ENCODE measurements at places on chromosomes 4 and X.

GRCh38 chr4:1980561-1981041 is 28.2 kb downstream of the NELFA start:
- DNase-seq: no peak

DNA sequence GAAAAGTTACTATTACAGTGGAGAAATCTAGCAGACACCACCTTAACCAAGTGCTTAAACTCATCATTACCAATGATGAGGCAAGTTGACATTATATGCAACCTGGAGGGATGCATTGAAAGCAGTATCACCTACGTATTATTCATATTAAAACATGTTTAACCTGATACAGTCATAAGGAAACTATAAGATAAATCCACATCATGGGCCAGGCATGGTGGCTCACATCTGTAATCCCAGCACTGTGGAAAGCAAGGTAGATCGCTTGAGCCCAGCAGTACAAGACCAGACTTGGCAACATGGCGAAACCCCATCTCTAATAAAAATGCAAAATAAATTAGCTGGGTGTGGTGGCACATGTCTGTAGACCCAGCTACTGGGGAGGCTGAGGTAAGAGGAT is 22.3 kb upstream of the INTU start:
- DNase-seq: no peak

GRCh38 chr4:121370729-121371325 is 10.0 kb downstream of the QRFPR start:
- DNase-seq: peak; percentile 16

DNA sequence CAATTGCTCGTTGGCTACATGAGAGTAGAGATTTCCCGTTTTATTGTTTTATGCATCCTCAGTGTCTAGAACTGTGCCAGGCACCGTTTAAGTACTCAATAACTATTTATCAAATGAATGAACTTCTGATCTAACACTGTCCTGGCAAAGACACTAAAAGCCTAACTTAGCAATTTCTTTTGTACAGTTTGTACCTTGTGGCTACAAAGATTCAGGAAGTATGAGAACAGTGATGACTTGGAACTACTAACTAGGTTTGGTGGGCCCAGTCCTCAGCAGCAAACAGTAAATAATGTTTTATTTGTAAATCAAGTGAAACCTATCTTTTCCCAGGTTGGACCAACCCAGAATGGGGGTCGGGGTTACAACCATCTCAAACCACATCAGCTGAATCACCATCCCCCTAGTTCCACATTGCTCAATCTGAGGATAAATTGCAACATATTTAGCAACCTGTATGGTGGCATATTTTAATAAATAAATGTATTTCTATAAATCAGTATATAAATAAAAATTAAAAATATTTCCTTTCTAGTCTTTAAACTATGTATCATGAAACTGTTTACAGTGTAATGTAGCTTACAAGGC is 12.3 kb upstream of the SCRG1 start:
- DNase-seq: no peak

- DNase-seq: peak; percentile 90
These were observed 1.6 kb downstream of the MSL3 start for GRCh38 chrX:11759461-11760311.

DNA sequence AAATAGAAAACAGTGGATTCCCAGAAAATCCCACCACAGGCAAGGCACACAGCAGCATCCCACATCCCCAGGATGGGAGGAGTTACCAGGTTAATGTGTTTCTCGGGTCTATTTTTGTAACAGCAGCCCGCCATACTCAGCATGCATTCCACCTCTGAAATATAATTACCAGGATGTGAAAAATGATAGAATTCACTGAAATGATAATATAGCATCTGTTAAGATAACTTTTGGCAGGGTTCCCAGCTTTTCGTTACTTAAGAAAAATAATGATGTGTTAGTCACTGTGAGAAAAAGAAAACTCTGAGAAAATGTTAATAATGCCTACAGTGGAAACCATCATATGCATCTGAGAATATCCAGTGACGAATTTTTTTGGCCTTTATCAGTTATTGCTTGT is 87.1 kb downstream of the VCX2 start:
- no peak for DNase-seq

DNA sequence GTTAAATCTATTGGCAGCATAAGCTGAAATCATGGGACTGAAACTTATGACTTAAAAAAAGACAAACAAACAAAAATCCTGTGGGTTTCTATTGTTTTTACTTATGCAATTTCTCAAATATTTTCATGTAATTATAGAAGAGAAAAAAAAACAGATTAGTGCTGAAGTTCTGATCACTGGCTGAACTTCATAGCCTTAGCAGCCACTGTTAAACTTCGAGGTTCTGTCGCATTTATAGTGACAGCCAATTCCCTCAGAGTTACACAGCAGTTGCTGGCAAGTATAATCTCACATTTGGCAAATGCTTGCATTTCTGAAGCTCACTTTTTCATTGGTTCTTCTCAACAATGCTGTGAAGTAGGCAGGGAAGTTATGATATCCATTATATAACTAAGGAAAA is 748.9 kb upstream of the MAGEB2 start:
- no peak for DNase-seq

DNA sequence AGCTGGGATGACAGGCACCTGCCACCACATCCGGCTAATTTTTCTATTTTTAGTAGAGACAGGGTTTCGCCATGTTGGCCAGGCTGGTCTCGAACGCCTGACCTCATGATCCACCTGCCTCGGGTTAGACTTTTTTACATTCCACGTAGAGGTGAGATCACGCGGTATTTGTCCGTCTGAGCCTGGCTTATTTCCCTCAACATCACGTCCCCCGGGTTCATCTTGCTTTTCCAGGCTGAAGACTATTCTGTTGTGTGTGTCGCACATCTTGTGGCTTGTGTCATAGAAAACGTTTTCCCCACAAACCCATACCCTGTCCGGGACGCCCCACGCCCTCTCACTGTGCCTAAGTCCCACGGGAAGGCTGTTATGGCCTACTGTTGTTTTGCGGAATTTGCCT is 185.3 kb downstream of the CRLF2 start:
- DNase-seq: no peak

GRCh38 chrX:9609987-9610386 is 145.1 kb downstream of the TBL1X start:
- DNase-seq: no peak

DNA sequence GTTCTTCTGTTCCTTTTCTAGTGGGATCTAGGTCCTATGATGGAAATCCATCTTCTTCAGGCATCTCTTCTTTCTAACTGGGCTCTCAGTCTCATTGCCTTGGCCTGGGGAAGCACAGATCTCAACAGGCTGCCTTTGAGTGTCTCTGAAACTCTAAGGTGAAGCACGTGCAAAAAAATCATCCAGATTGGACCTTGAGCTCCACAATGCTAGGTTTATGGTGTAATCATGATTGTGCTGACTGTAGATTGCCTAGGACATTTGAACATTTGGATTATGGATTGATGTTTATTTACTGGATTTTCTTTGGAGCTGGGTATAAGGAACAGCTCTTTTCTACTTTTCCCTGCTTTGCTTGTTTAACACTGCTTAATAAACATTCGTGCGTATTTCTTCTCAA is 191.5 kb upstream of the NR3C2 start:
- DNase-seq: no peak

DNA sequence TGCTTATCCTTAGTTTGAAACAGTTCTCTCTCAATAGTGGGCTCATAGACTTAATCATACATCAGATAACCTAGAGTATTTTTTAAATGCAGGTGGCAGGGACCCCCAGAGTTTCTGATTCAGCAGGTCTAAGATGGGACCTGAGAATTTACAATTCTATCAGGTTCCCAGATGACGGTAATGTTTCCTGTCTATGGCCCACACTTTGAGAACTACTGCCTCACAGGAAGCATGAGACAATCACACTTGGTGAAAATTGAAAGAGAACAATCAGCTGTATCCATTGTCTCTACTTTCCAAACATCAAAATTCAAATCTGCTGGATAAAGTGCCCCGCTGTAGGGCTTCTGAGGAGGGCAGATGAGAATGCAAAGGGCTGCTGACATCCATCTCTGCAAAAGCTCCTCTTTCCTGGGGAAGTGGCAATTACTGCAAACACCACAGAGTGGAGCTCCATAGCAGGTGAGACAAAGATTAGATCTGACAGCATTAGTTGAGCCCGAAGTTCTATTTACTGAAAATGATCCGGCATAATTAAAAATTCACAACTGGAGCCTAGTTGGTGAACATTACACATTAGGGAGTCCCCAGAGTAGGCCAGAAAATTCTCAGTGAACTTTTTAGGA is 187.8 kb upstream of the MBNL3 start:
- DNase-seq: peak; percentile 31

DNA sequence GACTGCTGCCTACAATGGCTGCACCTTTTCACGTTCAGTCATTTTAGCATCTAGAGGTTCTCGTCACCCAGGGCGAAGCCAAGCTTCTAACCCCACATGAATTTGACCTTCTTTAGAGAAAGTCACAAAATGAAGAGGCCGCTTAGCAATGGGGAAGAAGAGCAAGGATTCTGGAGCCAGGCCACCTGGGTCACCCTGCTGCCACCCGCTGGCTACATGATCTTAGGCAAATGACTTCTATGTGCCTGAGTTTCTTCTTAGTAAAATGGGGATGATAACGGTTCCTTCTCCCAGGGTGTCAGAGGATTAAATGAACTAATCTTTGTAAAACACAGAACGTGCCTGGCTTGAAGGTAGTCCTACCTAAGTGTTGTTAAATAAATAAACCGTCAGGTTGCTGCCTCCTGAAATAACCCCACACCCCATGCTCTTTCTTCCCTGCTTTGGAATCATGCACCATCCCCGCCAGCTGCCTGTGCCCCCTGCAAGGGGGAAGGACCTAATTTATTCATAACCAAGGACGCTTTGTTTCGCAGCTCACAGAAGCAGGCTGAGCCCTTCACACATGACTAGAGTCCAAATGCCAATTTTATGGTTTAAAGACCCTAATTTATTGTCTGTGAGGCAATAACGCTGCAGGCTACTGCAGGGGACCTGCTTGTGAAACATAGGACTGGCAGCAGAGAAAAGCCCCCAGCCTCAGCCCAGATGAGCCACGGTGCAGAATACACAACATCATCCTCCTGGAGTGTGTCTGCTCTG is 28.6 kb upstream of the NSG1 start:
- DNase-seq: peak; percentile 24

GRCh38 chrX:57156397-57157049 is 19.3 kb upstream of the SPIN2A start:
- DNase-seq: peak; percentile 65

- no peak for DNase-seq
These were observed 152.0 kb upstream of the FTHL17 start for GRCh38 chrX:31223817-31224216.

DNA sequence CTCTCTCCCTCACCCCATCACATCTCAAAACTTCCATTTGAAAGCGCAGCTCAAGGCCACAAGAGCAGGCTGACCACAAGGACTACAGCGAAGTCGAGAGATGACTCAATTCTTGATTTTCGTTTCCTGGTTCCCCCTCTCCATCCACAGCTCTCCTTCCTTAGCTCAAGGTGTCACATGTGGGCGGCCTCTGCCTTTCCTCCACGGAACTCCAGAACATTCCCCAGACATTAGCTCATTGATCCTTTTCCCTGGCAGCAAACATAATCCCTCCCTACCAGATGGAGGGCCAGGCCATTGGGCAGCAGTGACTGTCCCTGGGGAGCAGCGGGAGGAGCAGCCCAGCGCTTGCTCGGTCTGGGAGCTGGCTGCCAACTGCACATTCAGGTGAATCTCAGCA is 56.3 kb downstream of the CCDC149 start:
- peak; percentile 23 for DNase-seq

- DNase-seq: no peak
These were observed 99.6 kb upstream of the SHOX start for GRCh38 chrX:530726-531610.

DNA sequence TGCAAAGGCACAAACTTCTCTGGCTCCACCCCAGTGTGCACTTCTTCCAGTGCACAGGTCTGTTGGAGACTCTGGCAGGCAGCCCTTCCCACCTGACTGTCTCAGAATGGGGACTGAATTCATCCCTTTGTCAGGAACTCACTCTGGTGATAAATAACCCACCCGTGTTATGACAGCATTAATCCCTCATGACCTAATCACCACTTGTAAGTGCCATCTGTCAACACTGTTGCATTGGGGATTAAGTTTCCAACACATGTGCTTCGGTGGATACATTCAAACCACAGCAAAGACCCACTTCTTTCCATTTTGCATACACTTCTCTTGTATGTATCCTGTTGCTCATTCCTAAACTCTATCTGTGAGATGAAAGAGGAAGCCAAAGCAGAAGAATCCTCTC is 1002.9 kb upstream of the IGFBP7 start:
- no peak for DNase-seq

DNA sequence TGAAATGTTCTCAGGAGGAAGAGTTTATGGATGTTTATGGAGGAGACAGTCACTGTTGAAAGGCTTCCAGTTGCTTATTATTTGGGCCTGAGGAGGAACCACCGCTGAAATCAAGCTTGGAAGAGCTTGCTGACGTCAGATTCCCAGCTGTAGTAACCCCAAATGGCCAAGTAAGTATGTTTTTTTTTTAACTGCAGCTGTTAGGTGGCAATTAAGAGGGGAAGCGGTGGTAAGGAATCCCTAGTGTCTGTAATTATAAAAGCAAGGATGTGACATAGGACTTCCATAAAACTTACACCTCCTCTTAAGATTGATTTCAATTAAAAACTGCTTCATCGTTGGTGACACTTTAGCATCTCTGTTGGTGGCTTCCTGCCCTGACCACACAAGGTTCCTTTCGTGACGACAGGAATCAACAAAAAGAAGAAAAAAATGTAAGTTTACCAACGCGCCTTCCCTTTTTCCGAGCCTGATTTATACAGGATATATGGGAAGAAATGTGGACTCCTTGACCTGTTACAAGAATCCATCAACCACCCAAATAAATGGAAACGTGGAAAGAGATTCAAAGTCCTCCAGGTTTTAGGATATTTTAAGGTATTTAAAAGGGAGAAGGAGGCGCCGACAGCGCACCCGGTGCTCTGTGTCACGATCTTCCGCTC is 884 bp downstream of the RELL1 start:
- peak; percentile 16 for DNase-seq

DNA sequence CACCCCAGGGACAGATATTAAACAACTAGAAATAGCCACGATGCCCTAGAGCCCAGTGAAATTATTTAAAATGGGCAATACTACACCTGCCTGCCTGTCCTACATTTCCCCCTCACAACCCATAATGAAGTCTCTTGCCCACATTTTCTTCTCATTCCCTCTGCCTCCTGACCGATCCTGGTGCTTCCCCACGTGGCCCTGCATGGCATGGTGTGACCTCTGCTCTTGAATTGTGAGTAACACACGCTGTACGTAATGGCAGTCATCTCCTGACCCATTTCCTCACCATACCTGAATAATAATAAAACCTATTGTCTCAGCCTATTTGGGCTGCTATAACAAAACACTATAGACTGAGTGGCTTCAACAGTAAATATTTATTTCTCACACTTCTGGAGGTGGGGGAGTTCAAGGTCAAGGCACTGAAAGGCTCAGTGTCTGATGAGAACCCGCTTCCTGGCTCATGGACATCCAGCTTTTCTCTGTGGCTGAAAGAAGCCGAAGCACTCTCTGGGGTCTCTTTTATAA is 77.0 kb upstream of the ENPP6 start:
- DNase-seq: no peak

- no peak for DNase-seq
These were observed 91.4 kb downstream of the ANXA3 start for GRCh38 chr4:78642934-78643333.
